Renal cortex interstitium (tissue), 15 donors: ENCODE measurements at places on chromosomes 16 and 17.
A peak's percentile ranks its signal among the peaks of the same experiment; 100 is the strongest.

DNA sequence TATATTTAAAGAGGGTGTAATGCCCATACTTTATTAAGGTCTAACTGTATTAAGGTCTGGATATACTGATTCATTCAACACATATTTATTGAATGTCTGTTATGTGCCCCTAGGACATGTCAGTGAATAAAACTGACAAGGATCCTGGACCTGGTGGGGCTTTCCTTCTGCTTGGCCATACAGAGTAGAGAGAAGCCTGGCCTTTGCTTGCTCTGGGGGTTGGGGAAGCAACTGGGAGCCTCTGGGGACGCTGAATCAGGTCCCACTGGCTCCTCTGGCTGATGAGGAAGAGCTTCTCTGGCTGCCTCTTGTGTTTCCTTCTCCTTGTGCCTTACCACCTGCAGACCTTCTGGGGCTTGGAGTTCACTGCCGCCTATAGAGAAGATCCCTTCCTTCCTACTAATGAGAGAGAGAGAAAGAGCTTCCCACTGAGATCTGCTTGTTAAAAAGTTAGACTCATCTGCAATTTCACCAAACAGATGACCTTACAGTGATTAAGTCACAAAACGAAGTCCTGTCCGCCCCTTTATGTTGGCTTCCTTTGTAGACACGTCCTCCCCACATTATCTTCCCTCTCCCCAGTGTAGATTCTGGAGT is 49.7 kb downstream of the MSI2 start:
- DNase-seq = no peak

- no peak for DNase-seq
Observed at GRCh38 chr16:87832741-87833502, 36.4 kb downstream of the SLC7A5 start.

DNA sequence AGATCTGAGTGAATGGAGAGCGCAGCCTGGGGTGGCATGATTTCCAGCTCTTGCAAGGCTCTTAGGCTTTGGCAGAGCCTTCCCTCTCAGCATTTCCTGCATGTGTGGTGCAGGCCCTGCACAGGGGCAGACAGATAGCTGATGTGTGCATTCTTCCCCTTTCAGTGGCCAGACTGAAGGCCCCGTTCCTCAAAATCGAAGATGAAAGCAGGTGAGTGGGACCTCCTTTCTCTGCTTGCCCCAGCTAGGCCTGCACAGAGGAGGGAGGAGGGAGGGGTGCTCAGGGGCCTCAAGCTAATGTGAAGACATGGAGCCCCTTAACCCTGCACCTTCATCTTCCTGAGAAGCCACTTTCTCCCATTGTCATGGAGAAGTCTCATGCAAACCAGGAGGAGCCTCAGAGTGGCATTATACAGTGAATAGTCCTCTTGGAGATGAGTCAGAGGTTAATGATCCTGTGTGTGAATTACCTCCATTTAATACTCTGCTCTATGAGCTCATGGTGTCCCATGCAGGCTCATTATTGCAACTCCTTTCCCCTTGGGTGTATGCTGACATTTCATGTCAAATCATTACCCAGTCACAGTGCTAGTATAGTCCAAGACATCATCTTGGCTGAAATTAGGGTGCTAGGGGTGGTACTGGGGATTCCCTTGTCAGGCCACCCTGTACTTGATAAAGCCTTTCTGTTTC is 20.4 kb upstream of the ADAM11 start:
- no peak for DNase-seq

DNA sequence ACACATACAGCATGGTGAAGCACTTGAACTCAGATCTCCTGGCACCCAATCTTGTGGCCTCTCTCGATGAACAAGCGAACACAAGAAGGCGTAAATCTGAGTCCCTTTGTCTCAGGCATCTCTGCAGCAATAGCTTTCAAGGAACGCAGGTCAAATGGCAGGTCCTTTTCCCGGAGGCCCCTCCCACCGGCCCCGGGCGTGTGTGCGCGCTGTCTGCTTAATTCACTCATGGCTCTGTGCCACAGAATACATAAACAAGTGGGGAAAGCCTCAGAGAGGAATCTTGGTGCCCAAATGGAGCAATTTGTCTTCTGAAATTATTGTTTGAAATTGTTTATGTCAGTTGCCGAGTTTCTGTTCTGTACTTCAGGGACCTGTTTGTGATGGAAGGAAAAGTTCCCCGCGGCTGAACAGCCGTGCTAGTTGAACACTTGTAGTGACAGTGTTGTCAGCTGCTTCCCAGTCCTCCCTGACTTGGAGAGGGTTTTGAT is 14.8 kb downstream of the MYOCD start:
- DNase-seq = no peak

- no peak for DNase-seq
Observed at GRCh38 chr16:3580251-3580651, 3.0 kb upstream of the NLRC3 start.

DNA sequence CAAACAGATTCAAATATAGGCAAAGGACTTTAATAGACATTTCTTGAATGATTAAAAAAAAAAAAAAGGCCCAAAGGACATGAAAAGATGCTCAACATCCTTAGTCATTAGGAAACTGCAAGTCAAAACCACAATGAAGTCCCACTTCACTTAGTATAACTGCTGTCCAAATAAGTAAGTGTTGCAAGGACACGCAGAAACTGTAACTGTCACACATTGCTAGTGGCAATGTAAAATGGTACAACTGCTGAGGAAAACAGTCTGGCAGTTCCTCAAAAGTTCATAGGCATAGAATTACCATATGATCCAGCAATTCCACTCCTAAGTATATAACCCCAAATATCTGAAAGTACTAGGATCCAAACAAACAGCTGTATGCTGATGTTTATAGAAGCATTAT is 112.7 kb downstream of the BRIP1 start:
- no peak for DNase-seq

GRCh38 chr16:66069587-66069986 is 296.9 kb upstream of the CDH5 start:
- DNase-seq = no peak

GRCh38 chr16:68219725-68220351 is 16.1 kb downstream of the ESRP2 start:
- no peak for DNase-seq

- no peak for DNase-seq
Observed at GRCh38 chr16:31357324-31358109, 2.5 kb downstream of the ITGAX start.

GRCh38 chr16:2003827-2004641 is 5.6 kb downstream of the ZNF598 start:
- peak; percentile 71 for DNase-seq

DNA sequence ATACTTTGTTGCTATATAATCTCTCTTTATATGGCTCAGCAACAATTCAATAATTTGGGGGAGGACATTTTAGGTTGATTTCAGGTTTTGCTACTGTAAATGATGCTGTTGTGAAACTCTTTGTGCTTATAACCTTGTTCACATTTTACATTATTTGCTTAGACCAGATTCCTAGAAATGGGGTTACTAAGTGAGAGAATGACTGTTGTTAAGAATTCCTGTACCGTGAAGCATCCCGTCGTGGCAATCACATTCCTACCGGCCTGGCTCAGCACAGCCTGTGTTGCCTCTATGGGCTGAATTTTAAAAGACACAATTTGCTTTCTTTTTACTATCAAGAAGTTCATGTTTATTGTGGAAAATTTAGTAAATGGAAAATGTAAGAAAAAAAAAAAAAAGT is 31.4 kb downstream of the B9D1 start:
- no peak for DNase-seq
